Gastrocnemius medialis (tissue), 4 donors: ENCODE measurements at places on chromosomes 16 and 17. TPM values are rescaled to one million over a fixed set of nuclear protein-coding genes. Genes with fewer than 3 reads are reported as not detected.

Gene ABCA6
- 15.8 TPM for total RNA-seq

Gene CIBAR2
- not detected for total RNA-seq

Gene MGAT5B
- not detected for total RNA-seq

Gene OTOP2
- total RNA-seq = not detected

Gene RAB11FIP4
- total RNA-seq = 0.16 TPM

Gene PRCD
- not detected for total RNA-seq

Gene ACSM5
- 4.2 TPM for total RNA-seq

DNA sequence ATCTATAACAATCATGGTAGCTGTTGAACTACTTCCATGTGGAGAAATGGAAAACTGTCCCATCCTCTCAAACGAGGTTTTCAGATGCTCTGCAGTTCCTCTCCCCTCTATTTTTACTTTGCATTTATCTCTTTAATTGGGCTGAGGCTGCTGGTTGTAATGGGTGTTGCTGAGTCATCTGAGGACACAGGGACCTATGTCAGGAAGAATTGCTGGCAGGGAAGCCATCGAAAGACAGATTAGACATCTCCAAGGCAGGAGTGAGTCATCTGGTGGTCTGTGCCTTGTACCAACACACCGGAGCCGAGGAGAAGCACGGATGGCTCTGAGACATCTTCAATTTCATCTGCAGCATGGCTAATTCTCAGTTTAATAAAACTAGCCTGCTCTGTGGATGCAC, 394.5 kb downstream of the GRIN2A start:
- DNase-seq = no peak

DNA sequence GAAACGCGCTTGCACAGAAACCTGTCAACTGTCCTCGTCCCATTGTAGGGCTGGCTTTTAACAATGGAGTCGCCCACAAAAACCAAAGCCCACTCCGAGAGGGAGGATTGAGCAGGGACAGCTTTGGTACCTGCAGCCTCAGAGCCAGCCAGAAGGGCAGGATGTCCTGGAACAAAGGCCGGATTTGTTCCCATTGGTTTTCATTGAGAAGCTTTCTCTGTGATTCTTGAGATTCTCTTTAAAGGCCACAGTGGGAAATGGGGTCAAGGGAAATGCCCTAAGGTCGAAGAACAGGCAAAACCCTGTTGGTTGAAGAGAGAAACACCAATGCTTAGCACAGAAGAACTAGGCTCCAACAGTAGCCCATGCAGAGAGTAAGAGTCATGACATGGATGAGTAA, 65.4 kb downstream of the C16orf78 start:
- no peak for DNase-seq

- no peak for DNase-seq
Observed at GRCh38 chr17:74008196-74008595, 195.3 kb upstream of the RPL38 start.

- no peak for DNase-seq
Observed at GRCh38 chr17:48930435-48930873, 14.2 kb downstream of the SNF8 start.

GRCh38 chr16:22253272-22253671, 43.9 kb upstream of the POLR3E start:
- no peak for DNase-seq

- DNase-seq = no peak
Observed at GRCh38 chr17:7717756-7718350, 309 bp downstream of the DNAH2 start.

- no peak for DNase-seq
Observed at GRCh38 chr16:64196444-64196843, 925.4 kb downstream of the CDH11 start.

GRCh38 chr17:46115699-46116098, 77.5 kb downstream of the KANSL1 start:
- DNase-seq = no peak

DNA sequence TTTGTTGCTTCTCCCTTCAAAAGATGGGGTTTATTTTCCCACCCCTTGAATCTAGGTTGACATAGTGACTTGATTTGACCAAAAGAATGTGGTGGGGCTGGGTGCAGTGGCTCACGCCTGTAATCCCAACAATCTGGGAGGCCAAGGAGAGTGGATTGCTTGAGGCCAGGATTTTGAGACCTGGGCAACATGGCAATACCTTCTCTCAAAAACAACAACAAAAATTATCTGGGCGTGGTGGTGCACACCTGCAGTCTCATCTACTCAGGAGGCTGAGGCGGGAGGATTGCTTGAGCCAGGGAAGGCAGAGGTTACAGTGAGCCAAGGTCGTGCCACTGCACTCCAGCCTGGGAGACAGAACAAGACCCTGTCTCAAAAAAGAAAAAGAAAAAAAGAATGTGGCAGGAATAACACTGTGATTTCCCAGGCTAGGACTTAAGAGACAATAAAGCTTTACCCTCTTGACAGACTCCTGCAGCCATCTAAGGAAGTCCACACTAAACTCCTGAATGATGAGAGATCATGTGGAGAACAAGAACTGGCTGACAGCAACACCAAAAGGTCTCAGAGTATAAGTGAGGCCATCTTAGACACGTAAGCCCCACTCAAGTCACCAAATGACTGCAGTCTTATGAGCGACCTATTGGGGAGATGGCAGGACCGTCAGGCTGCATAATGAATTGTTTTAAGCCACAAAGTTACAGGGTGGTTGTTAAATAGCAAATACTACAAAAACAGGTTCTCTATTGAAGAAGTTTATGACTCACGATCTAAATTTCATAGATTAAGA, 37.0 kb downstream of the FBXL20 start:
- no peak for DNase-seq

- DNase-seq = no peak
Observed at GRCh38 chr17:27368980-27369379, 75.1 kb downstream of the WSB1 start.

DNA sequence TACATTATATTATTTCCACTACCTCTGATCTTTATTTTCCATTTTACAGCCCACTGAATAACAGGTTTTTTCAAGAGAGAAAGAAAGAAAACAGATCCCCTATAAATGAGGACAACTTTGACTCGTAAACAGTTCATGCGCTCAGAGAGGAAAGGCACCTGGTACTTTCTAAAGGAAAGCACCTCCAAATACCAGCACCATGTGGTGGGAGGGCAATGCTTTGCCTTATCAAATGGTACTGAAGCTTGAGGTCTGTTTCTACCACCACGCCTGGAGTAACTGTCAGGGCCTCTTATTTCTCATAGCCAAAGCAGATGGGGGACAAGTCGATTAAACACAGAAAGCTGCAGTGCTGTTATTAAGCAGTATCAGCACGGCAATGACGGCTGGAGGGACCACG, 510.3 kb upstream of the ZFHX3 start:
- DNase-seq = no peak

DNA sequence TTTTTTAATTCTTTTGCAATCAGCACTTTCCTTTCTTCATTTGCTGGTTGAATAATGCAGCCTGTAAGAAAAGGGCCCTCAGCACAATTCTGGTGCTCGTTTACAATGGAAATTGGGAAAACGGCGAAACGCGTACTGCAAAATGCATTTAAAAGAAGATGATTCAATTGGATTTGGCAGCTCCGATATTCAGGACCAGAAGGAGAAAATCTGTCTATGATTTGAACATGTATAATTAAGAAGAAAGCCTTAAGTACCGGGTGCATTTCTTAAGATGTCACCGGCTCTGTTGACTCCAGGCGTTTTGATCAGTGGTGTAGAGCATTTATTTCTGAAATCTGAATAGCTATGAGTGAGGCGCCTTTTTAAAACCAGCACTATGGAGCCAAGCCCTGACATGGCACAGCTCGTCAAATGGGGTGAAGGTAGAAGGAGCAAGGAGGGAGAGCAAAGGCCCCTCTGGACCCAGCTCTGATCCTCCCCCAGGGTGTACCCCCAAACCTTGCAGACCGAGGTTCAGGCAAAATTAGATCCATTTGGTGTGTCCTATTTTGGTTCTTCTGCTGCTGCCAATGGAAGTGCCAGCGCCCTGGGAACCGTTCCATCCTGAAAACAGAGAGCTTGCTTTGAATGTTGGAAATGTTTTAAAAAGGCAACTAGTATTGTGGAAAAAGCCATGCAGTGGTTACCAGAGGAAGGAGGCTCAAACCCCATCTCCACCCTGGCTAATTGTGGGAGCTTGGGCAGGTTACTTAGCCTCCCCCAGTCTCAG, 161.4 kb upstream of the RPL38 start:
- no peak for DNase-seq

GRCh38 chr17:81388612-81389367, 6.5 kb upstream of the BAHCC1 start:
- DNase-seq = no peak

DNA sequence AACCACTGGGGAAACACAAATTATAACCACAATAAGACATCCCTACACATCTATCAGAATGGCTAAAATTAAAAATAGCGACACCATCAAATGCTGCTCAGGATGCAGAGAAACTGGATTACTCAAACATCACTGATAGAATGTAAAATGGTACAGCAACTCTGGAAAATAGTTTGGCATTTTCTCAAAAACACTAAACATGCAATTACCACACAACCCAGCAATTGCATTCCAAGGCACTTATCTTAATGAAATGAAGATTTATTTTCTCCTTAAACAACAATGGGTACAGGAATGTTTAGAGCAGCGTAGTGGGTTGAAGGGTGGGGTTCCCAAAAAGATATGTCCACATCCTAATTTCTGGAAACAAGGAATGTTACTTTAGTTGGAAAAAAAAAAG, 309.0 kb upstream of the PMFBP1 start:
- DNase-seq = no peak

DNA sequence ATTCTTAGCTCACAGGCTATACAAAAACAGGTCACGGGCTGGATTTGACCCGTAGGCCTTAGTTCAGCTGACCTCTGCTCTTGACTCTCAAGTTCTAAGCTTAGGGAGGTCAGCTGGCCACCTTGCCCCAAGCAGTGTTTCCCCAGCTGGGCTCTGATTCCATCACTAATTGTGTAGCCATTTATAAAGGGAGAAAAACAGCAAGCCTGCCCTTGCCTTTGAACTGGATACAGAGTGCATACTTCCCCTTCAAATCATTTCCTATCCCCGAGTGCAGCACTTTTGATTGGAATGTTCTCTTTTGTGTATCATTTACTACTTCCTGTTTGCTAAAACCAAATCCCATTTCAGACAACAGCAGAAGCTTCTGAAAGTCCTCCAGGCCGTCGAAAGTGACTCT, 153.6 kb downstream of the KATNIP start:
- no peak for DNase-seq

GRCh38 chr16:28586466-28586865, 10.4 kb downstream of the SULT1A2 start:
- no peak for DNase-seq

GRCh38 chr17:40563220-40564052, 1.8 kb downstream of the CCR7 start:
- no peak for DNase-seq

- DNase-seq = no peak
Observed at GRCh38 chr17:32575852-32576251, 89.1 kb downstream of the CDK5R1 start.

DNA sequence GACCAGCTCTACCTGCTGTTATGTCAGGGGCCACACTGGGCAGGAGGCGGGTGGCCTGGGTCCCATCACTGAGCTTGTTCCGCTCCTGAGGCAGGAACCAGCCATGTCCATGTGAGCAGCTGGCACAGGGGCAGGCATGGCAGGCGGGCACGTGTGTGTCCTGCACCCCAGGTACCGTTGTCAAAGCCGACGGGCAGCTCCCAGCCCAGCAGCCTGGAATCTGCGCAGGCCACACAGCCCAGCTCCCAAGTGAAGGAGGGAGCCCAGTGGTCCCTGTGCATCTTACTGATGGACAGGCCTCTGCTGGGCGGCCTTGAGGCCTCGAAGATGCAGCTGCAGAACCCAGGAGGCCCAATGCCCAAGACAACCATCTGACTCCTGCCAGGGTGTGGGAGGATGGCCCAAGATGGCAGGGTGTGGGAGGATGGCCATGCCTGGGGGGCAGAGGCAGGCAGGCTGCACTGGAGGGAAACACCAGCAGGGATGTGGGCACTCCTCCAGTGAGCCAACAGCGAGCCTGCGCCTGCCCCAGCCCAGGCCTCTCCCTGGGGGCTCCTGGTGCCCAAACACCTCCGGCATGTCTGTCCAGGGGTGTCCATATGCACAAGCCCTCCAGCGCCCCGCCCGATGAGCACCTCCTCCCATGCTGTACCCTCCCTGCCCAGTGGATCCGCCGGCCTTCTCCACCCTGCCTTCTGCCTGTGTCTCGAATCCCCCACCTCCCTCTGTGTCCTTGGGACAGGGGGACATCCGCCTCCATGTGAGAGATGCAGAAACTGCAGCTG, 12.8 kb downstream of the FAM83G start:
- no peak for DNase-seq

DNA sequence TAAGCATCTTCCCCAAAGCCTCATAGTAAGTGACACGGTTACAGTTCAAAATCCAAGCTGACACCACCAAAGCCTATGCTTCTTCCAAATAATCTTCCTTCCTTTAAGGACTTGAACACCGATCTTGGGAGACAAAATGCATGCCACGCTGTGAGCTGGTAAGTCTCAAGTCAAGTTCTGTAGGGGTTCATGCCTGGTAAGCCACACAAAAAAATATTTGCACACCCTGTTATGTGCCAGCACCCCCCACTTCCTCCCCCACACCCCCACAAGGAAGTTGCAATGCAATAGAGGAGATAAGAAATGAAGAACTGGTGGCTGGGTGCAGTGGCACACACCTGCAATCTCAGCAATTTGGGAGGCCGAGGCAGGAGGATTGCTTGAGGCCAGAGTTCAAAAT, 5.6 kb downstream of the NOG start:
- DNase-seq = no peak

- no peak for DNase-seq
Observed at GRCh38 chr17:1571341-1571704, 8.7 kb upstream of the PITPNA start.

GRCh38 chr16:19242987-19243575, 42.5 kb upstream of the CLEC19A start:
- no peak for DNase-seq

DNA sequence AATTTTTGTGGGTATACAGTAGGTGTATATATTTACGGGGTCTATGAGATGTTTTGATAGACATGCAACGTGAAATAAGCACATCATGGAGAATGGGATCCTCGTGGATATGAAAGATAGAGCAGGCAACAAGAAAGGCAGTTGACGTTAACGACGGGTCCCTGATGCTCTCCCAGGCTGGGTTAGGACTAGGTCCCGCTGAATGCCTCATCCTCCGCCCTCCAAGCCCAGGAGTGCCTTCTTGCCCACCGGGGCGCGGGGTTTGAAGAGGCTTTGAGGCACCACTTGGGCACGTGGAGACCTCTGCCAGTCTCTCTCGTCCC, 9.5 kb upstream of the ZFP90 start:
- DNase-seq = no peak
